ENCODE measurements at places on chromosomes 3 and 15.

DNA sequence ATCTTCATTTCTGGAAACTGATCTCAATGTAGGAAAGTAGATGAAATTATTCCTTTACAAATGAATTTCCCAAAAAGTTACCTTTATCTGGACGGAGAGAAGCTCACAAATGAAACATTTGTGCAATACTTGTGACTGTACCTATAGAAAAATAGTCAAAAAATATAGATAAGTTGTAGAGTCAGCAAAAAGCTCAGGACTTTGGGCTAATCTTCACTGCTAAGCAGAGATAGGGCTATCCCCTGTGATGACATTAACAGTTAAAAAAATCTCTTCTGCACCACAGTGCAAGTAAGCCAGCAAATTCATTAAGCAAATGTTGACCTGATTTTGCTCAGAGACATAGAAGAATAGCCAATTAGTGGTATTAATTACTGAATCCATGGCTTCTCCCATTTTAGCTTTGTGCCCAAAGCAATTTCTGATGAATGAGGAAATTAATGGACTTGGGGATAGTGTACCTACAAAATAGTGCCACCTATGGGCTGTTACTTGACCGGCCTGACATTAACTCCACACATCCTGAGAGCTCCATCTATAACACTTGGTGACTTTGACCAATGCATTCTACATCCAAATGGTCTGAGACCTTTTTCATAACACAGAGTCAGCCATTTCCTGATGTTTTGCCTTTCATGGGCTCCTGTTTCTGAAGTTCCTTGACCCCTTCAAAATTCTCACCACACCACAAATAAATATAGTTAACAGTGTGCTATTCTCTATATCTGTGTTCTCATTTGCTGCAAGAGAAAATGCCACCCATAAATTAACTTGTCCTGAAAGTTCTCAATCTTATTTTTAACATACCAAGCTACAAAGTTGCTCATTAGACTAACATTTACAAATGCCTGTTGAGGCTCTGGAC is 105.0 kb downstream of the SSR3 start:
- no peak for DNase-seq

GRCh38 chr3:125386811-125387210 is 11.7 kb upstream of the ZNF148 start:
- no peak for DNase-seq

DNA sequence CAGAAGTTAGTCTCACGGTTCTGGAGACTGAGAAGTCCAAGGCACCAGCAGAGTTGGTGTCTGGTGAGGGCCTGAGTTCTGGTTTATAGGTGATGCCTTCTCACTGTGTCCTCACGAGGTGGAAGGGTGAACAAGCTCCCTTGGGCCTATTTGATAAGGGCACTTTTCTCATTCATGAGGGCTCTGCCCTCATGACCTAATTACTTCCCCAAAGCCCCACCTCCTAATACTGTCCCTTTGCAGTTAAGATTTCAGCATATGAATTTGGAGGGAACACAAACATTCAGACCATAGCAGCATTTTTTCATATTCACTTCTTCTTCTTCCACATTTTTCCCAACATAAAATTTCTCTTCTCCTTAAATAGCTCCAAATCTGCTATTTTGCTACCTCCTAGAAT is 41.5 kb downstream of the TMEM41A start:
- DNase-seq = no peak

GRCh38 chr15:36953346-36953745 is 147.0 kb downstream of the MEIS2 start:
- DNase-seq = no peak

DNA sequence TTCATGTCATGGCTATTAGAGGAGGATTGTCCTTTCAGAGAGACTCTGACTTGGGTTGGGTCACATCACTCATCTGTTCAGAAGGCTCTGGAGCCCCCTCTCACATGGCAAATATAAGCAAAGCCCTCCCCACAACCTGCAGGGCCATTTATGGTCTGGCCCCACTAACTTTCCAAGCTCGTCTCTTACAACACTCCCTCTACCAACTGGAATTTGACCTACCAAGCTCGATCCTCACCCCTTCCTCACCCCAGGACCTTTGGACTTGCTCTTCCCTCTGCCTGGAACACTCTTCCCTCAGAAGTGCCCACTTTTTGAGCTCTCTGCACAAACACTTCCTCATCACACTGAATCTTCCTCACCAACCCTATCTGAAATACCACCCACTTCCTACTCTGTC is 14.2 kb upstream of the PXYLP1 start:
- no peak for DNase-seq

DNA sequence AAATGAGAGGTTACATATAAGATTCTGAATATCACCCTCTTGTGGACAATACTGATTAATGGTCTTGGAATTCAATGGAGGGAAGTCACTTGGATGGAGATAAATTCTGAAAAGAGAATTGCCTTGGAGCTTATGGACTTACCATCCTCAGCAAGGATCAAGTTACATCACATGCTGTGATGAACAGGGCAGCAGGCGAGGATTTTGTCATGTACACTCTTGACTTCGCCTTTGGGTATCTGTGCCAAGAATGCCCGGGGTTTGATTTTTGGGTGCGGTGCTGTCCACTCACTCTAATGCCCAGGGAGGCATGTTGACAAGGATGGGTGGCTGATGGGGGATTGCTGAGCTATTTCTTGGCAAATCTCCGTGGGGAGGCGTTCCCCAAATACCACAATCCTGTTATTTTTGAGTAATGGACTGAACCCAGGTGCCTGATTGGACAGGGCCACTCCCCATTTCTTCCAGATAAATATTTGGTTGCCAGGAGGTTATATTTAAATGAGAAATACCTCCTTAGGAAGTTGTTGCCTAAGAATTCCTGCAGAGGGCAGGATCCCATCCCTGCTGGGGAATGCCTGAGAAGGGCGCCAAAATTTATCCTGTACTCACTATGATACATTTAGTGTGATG is 96.3 kb downstream of the TPRG1 start:
- DNase-seq = no peak

GRCh38 chr15:62149729-62150128 is 15.4 kb downstream of the C2CD4B start:
- no peak for DNase-seq
